ENCODE measurements at places on chromosomes 1 and 21.

DNA sequence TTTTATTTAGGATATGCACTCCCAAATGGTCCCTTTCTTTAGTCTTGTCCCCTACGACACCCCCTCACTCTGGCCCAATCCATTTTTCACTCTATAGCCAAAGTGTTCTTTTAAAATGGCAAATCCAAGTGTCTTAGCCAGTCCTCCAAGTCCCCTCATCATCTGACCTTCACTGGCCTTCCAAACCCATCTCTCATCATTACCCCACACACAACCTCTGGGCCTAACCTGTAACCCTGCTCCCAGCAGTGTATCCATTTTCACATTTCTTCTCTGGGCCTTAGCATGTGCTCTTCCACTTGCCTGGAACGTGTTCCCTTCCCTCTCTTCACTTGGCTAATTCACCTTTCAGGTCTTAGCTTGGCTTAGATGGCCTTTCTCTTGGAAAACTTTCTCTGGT is 6.5 kb upstream of the ARL8A start:
- DNase-seq, result no peak

GRCh38 chr1:61183471-61184039 is 101.2 kb downstream of the NFIA start:
- no peak for DNase-seq

DNA sequence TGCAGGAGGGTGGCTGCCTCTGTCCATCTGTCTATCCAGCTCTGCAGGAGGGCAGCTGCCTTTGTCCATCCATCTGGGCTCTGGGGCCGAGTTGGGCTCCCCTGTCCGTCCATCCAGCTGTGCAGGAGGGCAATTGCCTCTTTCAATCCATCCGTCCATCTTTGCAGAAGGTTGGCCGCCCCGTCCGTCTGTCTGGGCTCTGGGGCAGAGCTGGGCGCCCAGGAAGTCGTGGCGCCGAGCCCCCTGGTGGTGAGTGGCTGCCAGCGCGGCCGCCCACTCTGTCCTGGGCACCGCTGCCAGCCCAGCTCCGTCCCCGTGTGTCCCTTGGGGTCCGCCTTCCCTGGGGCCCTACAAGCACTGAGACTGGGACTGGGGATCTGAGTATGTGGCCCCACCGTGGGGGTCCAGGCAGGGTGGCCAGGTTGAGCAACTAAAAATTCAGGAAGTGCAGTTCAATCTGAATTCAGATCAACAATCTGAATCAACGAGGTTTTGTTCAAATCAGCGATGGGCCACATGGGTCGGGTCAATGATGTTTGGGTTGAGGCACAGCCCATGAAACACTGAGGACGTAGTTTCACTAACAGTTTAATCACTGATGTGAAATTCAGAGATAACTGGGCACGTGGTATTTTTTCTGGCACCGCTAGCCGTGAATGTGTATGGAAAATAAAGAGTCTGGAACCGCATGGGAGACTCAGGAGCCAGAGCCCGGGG is 99.1 kb upstream of the ACTRT2 start:
- DNase-seq, result peak; percentile 77

GRCh38 chr1:41620365-41621169 is 136.1 kb upstream of the EDN2 start:
- DNase-seq, result no peak

DNA sequence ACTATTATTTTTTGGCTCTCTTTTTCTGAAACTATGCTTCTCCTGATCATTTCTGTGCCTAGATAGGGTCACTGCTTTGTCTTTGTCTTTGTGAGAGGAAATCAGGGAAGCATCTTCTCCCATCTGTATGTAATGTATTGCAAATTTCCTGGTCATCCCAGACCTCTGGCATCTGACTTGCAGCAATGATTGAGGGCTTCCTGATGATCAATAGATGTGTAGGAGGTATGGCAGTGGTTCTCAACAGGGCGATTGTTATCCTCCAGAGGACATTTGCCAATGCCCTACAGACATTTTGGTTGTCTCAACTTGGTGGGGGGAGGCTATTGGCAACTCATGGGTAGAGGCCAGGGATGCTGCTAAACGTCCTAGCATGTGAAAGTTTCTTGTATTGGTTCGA is 64.7 kb downstream of the RGL1 start:
- no peak for DNase-seq

GRCh38 chr1:172246521-172247390 is 173.7 kb upstream of the C1orf105 start:
- DNase-seq, result no peak

DNA sequence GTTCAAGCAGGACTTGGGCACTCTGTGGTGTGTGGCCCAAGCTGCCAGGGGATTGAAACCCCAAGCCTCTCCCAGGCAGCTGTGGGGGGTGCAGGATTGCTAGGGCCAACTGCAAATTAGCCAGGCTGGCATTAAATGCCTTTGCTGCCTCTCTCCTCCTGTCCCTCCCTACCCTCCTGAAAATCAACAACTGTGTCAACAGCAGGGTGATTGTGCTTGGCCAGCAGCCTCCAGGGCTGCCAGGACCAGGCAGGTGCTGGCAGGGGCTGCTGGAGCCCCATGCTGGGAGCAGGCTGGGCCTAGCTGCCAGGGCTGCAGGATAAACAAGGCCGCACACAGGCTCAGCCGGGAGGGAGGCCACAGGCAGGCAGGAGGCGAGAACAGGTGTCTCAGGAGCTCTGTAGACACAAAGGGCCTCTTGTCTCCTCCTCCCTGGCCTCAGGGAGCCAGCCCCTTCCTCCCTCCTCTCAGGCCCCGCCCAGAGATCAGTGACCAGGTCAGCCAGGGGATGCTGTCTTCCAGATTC is 11.4 kb downstream of the SOX13 start:
- DNase-seq, result no peak

GRCh38 chr1:198778049-198778448 is 139.2 kb downstream of the PTPRC start:
- no peak for DNase-seq

- no peak for DNase-seq
Measured at GRCh38 chr1:199020904-199021303, 382.1 kb downstream of the PTPRC start.

DNA sequence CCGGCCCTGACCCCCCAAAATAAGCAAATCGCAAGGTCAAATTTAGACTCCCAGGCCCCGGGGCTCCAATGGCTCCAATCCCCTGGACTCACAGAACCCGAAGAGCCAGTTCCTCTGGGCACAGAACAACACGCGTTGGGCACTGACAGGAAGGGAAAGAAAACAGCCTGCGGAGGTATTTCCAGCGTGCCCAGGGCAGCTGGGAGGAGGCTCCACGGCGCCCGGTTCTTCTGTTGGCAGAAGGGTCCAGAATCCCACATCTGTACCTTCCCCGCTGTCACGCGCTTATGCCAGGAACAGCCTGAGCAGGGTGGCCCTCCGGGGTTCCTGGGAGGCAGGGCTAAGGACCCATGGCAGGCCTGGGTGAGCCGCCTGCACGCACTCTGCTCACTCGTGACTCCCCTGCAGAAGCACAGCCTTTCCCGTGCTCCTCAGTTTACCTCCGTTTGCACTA is 85.5 kb downstream of the RIPK4 start:
- no peak for DNase-seq

DNA sequence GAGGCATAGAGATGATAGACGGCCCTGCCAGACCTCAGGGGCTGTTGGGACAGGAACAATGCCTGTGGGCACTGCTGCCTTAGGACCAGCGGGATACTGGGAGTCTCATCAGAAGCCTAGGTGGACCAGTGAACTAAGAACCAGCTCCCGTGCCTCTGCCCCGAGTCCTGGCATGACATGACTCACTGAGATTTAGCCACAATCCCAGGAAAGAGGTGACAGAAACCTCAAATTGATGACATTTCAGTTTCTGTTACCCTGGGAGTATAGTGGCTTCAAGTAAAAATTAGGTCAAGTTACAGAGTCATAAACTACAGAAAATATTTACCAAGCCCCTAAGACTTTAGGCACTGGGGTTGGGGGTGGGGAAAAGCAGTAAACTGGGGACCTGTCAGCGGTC is 74.6 kb upstream of the GADD45A start:
- DNase-seq, result no peak

DNA sequence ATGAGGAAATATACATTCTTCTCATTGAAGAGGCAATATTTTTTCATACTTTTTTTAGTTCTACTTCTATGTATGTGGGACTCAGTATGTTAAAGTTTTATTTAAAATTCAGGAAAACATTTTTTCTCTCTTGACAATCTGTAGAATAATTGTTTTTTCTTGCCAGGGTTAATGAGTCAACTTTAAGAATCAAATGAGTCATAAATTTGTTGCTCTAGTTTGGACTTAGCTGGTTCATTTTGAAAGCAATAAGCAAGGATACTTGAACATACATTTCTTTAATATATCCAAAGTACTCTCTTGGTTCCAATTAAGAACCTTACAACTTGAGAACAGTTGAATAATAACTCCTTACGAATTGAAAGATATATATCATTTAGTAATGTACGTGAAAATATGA is 1145.3 kb upstream of the B3GALT2 start:
- no peak for DNase-seq

GRCh38 chr1:182917378-182917777 is 35.6 kb downstream of the SHCBP1L start:
- DNase-seq, result no peak

GRCh38 chr1:226641671-226642231 is 93.2 kb downstream of the STUM start:
- no peak for DNase-seq

DNA sequence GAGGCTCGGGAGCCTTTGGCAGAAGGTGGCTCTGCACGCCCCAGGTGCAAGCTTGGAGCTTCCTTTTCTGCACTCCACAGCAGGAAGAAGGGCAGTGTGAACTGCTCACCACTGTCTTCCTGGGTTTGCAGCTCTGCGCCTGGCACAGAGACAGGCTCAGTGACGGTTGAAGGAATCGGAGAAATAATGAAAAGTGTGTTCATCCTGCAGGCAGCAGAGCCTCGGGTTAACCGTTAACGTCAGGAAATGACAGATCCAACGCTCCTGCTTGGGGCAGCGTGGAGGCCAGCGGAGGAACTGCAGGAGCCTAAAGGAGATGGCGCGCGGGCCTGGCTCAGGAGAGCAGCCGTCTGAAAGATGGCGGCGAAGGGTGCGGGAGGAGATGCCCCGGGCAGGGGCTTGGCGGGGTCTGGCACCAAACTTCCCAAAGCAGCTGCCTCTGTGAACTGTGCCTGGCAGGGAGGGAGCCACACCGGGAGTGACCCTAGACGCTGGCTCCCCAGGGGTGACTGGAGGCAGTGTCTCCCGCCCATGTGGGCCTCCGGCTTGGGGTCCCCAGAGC is 10.9 kb upstream of the SAMD11 start:
- DNase-seq, result no peak

GRCh38 chr1:167496797-167497619 is 21.3 kb downstream of the CD247 start:
- DNase-seq, result no peak

DNA sequence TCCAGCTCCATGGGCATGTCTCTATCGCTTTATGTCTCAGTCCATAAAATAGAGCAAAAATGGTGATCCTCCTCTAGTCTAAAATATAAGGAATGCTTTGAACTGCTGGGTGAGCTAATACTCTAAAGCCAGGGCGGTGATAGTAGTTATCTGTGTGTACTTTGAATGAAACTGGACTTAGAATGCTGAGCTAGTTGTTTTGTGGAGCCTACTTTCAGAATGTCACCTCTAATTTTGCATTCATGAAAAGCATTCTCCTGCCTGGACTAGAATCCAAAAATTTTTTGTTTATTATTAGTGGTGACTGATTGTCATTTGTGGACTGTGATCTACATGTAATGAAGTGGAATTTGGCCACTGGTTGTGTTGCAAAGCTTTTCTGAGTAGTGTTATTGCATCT is 241.6 kb upstream of the C1orf105 start:
- DNase-seq, result no peak

DNA sequence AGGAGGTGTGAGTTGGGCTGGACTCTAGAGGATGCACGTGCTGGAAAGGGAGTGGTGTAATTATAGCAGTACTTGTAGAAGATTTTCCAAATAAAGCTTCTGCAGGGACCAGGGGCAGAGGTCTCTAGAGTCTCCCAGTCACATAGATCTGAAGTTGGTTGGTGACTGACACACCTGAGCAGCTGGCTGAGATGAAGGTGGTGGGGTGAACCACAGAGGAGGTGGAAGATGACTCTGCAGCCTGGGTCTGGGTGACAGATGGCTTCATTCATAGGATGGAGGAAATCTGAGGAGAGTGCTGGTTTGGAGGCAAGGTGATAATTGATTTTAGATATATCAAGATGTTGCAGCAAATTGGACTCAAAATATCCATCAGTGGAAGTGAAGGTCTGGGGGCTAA is 178.9 kb upstream of the IVNS1ABP start:
- no peak for DNase-seq

DNA sequence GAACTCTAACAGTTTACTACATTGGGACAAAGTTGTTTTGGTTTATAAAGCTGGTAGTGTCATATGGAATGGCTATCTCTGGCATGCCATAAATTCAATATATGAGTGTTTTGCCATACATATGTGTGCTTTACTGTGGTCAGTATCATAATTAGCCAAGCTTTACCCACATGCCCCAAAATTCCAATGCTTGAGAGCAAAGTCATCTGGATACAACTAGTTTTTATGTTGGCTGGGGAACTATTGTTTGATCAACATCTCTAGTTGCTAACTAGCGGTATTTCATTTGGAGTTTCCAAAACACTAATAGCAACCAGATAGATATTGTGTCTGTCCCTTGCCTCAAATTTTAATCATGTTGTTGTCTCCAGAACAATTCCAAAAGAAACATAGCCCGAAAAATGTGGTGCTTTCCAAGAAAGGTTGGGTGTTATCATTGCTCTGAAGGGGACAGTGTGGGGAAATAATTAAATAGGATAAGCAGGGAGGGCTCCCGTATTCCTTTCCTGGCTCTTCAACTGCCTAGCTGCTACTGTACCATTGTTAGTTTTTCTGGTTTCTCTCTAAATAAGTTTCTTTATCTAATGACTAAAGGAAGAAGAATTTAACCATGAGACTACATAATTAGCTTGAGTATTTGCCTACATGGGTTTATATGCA is 136.1 kb downstream of the TGFB2 start:
- DNase-seq, result no peak

- DNase-seq, result peak; percentile 62
Measured at GRCh38 chr1:226722240-226722900, 16.7 kb downstream of the ITPKB start.

GRCh38 chr1:211843507-211844298 is 13.1 kb upstream of the LPGAT1 start:
- no peak for DNase-seq

DNA sequence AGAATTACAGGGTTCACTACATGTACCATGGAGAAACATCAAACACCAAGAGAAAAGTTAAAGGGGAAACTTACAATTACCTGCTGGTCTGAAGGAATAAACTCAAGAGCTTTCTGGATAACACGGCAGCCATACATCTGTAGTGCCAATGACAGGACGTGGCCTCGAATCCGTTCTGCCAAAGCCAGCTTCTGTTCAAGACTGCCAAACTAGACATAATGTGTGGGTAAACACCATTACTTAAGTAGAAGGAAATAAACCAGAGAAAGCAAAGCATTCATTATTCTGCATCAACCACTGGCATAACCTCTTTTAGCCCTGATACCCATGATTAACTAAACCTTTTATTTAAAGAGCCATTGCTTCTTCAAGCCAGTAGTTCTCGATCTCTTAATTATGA is 41.5 kb upstream of the SDC3 start:
- DNase-seq, result no peak

DNA sequence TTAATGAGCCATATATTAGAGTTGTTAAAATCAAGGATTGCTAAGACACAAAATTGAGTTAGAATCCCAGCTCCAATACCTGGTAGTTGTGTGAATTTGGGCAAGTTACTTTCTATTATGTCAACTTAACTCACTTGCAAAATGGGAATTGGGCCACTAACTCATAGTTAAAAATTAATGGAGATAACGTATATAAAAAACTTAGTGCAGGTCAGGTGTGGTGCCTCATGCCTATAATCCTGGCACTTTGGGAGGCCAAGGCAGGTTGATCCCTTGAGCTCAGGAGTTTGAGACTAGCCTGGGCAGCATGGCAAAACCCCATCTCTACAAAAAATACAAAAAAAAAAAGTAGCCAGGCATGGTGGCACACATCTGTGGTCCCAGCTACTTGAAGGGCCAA is 57.5 kb downstream of the SRSF11 start:
- no peak for DNase-seq

Data from activated CD4-positive, alpha-beta T cell treated with anti-CD3 and anti-CD28 coated beads, Interleukin-2, amount 10 ng/mL, durations not matched to agents 24 days and 14 days (primary cell).